ENCODE measurements at places on chromosomes 6 and 20.

DNA sequence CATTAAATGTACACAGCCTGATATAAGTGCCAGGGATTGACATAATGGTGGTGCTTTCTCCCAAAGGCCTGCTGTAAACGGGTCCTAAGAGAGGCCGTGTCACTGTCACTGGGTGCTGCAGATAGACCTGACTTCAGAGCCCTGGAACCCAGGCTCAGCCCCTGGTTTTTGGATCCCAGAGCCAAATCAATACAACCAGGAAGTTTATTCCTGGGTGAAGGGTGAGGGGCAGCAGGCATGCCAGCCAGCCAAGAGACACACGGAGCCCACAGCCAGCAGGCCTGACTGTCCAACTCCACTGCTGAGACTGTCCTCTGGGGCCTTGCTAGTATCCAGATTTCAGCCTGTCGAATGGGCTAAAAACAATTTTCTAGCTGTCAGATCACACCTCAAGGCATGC is 12.8 kb upstream of the ARMC12 start:
- DNase-seq: no peak

GRCh38 chr6:155449450-155450239 is 6.0 kb downstream of the NOX3 start:
- no peak for DNase-seq

- DNase-seq: no peak
These were observed 74.1 kb upstream of the SLC4A11 start for GRCh38 chr20:3312940-3313682.

GRCh38 chr6:91130126-91130525 is 543.3 kb upstream of the MAP3K7 start:
- DNase-seq: no peak

DNA sequence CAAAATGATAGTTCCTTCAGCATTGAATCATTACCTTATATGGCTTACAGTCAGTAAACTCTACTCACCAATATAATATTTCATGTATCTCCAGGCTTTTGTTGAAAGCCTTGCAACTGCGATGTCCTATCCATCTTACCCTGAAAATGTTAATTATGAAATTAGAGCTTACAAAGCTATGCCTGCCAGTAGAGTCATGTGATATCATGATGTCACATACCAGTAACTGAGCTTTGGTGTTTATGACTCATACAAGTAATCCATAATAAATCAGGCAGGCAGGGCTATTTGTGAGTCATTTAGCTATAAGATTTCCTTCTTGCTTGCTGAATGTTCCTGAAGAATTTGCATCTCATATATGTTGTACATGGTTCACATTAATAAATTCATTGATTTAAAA is 44.9 kb upstream of the FAM83B start:
- DNase-seq: no peak

GRCh38 chr6:145699462-145699861 is 35.9 kb downstream of the EPM2A start:
- no peak for DNase-seq

DNA sequence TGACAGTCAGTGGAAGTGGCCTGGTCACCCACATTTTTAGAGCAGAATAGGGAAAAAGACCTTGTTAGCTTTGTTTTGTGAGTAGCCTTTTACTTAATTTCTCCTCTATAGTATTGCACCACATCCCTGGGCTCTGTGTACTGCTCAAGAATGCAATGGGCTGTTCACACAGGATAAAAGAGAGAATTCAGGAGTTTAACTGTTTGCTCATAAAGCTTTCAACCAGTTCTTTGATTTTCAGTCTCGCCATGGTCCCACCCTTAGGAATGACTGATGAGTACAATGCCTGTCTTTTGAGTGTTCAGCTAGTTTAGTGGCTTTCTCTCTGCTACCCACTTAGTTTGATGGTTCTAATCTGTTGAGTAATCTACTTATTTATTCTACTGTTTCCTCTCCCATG is 129.7 kb downstream of the PLG start:
- no peak for DNase-seq

GRCh38 chr6:151577257-151577656 is 83.4 kb downstream of the CCDC170 start:
- no peak for DNase-seq

GRCh38 chr6:159989492-159990480 is 20.9 kb downstream of the IGF2R start:
- DNase-seq: no peak

- DNase-seq: no peak
These were observed 15.5 kb upstream of the CST8 start for GRCh38 chr20:23475395-23475794.

- DNase-seq: no peak
These were observed 31.6 kb upstream of the LAMA4 start for GRCh38 chr6:112286010-112286409.

- DNase-seq: no peak
These were observed 118.2 kb downstream of the RPS12 start for GRCh38 chr6:132932588-132932987.

GRCh38 chr20:41367393-41367695 is 726 bp upstream of the EMILIN3 start:
- no peak for DNase-seq

DNA sequence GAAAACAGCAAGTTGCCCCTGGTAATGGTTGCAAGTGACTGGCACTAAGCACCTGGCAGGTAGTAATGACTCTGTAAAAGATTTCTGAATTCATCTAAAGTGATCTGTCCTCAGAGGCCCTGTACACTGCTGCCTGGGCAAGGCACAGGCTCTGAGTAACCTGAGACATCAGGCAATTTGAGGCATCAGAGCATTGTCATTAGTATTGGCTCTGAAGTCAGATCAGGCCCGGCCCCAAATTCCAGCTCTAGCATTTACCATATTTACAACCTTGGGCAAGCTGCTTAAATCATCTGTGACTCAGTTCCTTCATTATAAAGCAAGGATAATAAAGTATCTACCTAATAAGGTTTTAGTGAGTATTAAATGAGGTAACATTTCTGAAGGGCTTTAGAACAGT is 17.3 kb upstream of the TENT5A start:
- no peak for DNase-seq

GRCh38 chr20:57001126-57001767 is 265.2 kb downstream of the BMP7 start:
- DNase-seq: no peak

DNA sequence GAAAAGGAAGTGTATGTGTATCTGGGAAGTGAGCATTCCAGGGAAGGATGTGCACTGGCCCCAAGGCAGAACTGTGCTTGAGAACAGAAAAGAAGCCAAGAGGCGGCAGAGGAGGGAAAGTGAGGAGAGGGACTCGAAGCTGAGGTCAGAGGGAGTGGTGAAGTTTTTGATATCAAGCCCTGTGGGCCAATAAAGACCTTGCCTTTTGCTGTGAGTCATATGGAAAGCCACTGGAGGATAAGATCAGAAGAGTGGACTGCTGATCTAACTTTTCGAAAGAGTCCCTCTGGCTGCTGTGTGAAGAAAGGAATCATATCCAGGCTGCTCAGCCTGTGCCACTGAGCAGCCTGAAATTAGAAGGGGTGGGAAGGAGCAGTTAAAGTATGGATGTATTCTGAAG is 99.4 kb downstream of the EYA4 start:
- no peak for DNase-seq

DNA sequence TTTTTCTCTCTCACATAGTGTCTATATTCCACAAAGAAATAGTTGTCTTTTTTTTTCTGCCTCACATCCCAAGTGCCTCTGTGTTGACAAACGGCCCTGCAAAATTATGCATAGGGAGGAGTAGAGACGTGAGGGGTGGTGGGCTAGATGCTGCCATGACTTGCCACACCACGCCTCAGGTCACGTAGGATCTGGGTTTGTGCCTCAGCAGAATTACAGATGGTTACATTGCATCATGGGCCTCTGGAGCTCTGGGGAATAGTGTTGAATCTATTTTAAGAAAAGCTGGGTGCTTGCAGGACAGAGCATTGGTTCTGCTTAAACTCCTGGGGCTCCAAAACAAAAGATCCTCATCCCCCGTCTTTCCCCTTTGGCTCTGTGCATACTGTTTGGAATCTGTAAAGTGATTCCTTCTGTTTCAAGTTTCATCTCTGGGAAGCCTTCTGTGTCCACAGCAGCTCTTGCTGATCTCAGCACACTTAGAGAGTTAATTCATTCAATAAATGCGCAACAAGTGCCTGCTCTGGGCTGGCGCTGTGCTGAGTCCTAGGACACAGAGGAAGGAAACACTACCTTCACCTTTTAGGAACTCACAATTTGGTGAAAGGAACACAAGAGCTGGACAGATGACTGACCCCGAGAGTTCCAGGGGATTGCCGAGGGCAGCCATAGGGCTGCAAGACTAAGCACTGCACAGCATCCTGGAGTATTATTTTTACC is 2.4 kb downstream of the FANCE start:
- DNase-seq: no peak

DNA sequence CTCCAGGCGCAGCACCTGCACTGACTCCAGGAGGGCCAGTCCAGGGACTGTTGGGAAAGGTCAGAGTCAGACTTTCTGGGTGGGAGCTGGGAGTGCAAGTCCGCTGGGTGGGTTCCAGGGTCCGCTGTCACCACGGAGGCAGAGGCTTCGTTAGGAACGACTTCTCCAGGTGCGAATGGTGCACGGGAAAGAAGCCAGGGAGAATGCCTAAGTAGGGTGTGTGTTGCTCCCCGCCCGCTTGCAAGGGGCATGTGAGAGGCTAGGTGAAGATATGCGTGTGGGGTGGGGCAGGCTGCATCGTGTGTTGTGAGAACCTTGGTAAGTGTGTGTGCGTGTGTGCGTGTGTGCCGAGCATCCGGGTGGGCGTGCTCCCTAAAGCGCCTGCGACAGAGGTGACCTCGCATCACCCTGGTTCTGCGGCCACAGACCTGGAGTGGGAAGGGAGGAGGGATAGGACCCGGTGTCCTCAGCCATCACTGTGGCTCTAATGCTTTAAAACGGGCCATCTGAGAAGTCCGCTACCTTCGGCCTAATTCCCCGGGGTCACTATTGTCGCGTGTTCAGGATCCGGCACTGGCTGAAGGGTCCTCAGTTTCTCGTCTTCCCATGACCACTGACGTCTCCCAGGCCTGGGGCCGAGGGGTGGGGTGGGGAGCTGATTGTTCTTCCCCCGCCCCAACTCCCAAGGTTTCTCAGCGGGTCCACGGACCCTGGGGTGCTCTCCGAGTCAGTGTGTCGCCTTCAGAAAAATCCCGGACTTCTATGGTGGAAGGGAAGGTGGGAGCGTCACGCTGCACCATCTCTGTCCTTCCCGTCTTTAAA is 6.1 kb downstream of the SLC32A1 start:
- no peak for DNase-seq

GRCh38 chr6:143549221-143549948 is 37.9 kb upstream of the FUCA2 start:
- no peak for DNase-seq

GRCh38 chr6:32947552-32948465 is 5.1 kb downstream of the HLA-DMA start:
- peak; percentile 63 for DNase-seq

GRCh38 chr6:49966823-49967222 is 2.6 kb downstream of the DEFB113 start:
- no peak for DNase-seq

DNA sequence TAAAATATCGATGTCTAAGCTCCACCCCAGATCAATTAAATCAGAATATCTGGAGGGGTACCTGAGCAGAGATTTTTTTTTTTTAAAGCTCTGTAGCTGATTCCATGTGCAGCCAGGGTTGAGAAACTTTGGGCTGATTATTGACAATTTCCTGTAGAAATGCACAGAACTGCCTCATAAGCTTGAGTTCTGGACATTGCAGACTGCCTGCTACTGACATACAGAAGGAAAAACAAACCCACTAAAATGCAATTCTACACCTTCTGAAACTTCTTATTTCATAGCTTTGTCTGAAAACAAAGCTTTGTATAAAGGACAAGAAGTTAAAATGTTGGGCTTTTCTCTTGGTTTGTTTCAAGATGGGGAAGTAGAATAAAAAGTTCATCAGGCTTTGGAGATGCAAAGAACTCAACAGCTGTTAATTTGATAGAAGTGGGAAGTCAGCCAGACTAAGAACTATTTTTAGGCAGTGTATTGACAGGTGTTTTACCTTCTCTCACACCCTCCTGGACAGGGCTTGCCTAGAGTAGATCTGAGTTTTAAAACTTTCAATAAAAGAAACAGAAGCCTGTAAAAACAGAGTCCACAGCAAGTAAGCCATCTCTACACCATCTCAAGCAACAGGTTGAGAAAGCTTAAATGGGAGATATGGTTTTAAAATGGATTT is 147.7 kb downstream of the KCNQ5 start:
- DNase-seq: no peak

GRCh38 chr20:53635221-53635620 is 41.6 kb upstream of the ZNF217 start:
- DNase-seq: no peak

GRCh38 chr6:125451750-125452149 is 150.0 kb upstream of the HDDC2 start:
- DNase-seq: no peak

- DNase-seq: no peak
These were observed 63.6 kb upstream of the GATA5 start for GRCh38 chr20:62539198-62540045.

- no peak for DNase-seq
These were observed 288.8 kb upstream of the FERMT1 start for GRCh38 chr20:6411651-6412050.

DNA sequence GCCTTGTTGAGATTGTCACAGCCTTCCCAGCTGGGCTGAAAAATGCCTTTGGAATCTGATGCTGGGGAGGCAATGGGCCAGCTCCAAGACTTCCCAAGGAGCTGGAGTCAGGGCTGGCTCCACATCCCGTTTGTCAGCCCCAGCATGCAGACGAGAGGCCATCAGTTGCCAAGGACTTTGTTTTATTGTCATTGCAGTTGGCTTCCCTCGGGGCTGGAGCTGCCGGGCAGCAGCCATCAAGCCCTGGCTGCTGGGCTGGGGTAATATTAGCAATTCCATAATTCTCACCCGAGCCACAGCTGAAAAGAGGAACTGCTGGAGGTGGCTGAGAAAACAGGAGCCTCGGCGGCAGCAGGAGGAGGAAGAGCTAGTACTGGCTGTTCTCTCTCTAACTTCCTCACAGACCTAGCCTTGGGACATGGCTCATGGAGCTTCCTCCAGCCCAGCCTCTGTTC is 182.5 kb downstream of the CDC5L start:
- DNase-seq: no peak

- no peak for DNase-seq
These were observed 77.9 kb downstream of the MRPL14 start for GRCh38 chr6:44049163-44049988.

- peak; percentile 45 for DNase-seq
These were observed 93.8 kb downstream of the FOXA2 start for GRCh38 chr20:22490287-22491193.

- peak; percentile 35 for DNase-seq
These were observed 58.7 kb downstream of the VEGFA start for GRCh38 chr6:43828711-43829110.

- no peak for DNase-seq
These were observed 184.2 kb upstream of the LAMP5 start for GRCh38 chr20:9330151-9330550.

DNA sequence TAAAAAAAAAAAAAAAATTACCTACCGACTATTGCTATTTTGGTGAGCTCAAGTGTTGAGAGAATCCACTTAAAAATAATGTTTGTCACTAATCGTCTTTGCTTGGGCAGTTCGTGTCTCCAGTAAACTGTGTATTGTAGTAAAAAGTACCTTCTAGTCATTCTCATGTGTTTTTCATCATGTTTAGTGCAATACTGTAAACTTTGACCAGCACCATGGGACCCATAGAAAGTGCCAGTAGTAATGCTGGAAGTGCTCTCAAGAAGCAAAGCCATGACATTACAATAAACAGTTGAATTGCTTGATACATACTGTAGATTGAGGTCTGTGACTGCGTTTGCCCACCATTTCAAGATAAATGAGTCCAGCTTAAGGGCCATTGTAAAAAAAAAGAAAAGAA is 395.2 kb downstream of the BCKDHB start:
- no peak for DNase-seq
